ENCODE measurements at places on chromosomes 11 and 22. TPM values are rescaled to one million over a fixed set of nuclear protein-coding genes. Genes with fewer than 3 reads are reported as not detected.

The TANGO2 gene
- 36.8 TPM for total RNA-seq

The DRD2 gene
- total RNA-seq = not detected

The RAB36 gene
- 10.6 TPM for total RNA-seq

The NTM gene
- total RNA-seq = not detected

The GDPD4 gene
- not detected for total RNA-seq

The ACRV1 gene
- not detected for total RNA-seq

The TSSK2 gene
- total RNA-seq = not detected

The ANKRD13D gene
- total RNA-seq = 31.3 TPM

DNA sequence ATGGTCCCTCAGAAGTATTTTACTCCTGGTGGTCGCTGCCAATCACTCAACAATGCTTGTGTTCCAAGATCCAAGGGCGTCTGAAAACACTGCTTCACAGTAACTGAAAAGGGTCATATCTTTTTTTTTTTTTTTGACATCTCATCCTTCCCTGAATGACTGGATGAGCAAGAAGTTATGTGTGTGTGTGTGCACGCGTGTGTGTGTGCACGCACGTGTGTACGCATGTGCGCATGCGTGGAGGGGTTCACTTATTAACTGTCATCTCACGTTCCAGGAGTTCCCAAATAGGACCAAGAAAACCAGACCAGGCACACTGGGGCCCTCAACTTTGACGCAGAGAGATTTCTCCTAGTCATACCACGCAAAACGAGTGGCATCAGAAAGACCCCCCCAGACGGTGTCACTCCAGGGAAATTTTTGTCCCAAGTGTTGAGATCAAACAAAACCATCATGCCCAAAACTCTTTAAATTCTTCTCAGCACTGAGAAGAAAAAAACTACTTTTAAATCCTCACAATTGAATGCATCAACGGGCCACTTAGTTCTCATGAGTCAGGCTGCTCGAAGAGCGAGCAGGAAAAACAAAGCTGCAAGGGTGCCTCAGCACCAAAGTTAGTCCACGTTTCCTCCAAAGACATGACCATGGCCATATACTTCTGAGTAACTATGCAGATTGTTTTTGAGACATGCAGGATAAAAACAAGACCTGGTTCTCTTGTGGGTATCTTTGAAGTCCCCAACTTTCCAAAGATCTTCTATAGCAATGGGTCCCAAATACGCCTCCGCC, 12.9 kb downstream of the MN1 start:
- DNase-seq = no peak

DNA sequence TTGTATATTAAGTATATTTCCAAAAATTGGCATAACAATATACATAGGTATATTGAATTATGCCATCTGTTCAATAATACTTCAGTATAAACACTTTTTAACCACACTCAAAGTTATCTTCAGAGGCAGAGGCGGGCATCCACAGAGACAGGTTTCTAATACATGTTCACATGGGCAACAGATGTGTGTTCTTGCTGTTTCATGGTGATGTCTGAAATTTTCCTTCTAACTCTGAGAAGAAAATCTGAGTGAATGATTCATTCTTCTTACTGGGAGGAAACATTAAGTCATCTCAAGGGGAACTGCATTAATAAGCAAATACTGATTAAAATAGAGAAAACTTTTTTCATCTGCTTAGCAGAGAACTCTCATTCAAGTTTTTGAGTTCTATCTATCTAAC, 1074.5 kb downstream of the LRRC4C start:
- no peak for DNase-seq

- no peak for DNase-seq
Measured at GRCh38 chr11:121012091-121012490, 11.8 kb upstream of the TBCEL start.

GRCh38 chr11:7965386-7965785, at the start of gene NLRP10:
Gene NLRP10 (minus strand): TSS chr11:7965447. CDS start chr11:7963495, 1,952 bp downstream.
- DNase-seq = no peak

DNA sequence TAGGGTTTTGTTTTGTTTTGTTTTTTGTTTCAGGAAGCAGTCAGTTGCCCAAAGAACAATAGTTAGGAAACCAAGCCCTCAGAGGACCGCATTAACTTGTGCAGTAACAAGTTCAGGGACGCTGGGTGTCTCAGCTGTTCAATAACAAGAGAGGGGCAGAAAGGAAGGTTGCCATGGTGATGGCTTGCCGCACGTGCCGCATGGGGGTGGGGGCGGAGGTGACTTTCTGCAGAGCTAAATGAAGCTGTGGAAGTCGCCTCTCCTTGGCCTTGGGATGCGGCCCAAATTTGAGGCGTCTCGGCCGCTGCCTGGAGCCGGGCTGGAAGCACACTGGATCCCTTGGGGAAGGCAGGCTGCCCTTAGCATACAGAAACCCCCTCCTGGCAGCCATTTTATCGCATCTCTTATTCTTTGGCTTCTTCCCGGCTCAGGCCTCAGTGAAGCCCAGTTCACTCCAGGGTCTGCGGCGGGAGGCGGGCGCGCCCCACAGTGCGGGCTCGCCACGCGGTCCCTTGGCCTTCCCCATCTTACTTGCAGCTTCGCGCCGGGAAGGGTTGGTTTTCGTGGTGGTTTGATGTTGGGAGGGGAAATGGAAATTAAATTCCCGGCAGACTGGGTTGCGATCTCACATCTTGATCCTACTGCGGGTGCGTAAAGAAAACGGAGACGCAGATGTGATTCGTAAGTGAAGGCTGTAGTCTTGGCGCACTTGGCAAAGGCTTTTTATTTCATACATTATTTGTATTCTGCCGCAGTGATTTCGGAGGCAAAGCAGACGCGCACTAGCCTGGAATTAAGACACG, 94.3 kb downstream of the SLC17A6 start:
- DNase-seq = no peak

GRCh38 chr22:29717789-29718188, 2.0 kb upstream of the CABP7 start:
- DNase-seq = no peak

GRCh38 chr22:32846780-32847491, 45.4 kb downstream of the TIMP3 start:
- DNase-seq = no peak

DNA sequence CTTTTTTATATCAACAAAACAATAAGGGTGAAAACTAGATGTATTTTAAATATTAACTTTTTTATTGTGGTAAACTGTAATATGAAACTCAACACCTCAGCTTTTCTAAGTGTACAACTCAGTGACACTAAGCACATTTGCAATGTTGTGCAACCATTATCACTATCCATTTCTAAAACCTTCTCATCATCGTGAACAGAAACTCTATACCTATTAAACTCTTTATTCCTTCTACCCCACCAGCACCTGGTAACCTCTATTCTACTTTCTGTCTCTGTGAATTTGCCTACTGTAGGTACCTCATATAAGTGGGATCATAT, 9.4 kb downstream of the HORMAD2 start:
- DNase-seq = no peak

GRCh38 chr11:4054643-4055042, 40.0 kb upstream of the RRM1 start:
- no peak for DNase-seq

DNA sequence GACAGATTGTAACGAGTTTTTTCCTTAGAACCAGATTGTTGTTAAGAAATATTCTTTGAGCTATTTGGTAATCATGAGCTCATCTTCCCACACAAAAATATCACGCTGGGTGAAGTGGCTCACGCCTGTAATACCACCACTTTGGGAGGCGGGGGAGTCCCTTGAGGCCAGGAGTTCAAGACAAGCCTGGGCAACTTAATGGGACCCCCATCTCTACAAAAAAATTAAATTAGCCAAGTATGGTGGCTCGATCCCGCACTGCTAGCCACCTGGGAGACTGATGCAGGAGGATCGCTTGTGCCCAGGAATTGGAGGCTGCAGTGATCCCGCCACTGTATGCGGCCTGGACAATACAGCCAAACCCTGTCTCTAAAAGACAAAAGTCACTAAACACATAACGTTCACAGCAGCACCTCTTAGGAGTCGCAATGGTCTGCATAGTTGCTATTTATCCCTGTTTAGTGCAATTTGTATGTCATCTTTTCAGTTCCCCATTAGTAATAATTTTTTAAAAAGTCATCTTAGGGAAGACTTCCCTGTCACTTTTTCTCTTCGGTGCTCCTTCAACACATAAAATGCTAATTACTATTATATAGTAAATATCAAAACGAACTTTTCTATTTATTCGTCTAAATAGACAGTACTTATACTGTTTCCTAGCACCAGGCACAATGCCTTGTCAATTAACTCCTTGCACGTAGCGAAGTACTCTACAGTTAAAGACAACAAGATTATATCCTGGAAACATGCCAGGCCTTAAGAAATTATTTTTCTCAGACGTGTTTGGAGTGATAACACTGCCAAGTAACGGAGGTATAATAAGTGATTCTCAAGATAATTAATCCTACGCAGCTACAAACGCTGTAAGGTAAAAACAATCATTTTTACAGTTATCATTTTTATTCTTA, 1.1 kb downstream of the ST13 start:
- DNase-seq = peak; percentile 48

DNA sequence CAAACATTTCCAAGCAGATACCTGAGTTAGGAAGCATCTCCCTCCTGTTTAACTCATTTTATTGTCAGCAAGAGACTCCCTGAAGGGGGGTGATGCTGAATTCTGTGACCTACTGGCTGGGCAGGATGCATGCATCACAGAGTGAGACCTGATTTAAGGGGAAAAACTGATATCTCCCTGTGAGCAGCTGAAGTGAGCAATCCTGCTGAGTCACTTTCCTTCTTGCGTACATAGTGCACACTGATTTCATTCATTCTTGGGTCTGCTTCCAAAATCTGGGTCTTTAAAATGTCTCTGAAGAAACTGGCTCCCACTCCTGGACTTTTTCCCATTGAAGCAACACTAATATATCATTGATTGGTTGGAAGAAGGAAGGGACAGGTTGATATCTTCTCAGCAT, 23.3 kb downstream of the P4HA3 start:
- DNase-seq = no peak

- no peak for DNase-seq
Measured at GRCh38 chr11:125499563-125499962, 3.5 kb upstream of the FEZ1 start.

- peak; percentile 91 for DNase-seq
Measured at GRCh38 chr11:59429924-59430516, 3.8 kb upstream of the OR5A2 start.

- DNase-seq = no peak
Measured at GRCh38 chr11:5604896-5605295, 8.5 kb downstream of the TRIM6 start.

GRCh38 chr11:71139516-71140205, 112.7 kb downstream of the SHANK2 start:
- no peak for DNase-seq

- DNase-seq = no peak
Measured at GRCh38 chr11:32538804-32539203, 44.8 kb upstream of the EIF3M start.

- DNase-seq = no peak
Measured at GRCh38 chr22:36211237-36211861, 9.7 kb upstream of the APOL4 start.

DNA sequence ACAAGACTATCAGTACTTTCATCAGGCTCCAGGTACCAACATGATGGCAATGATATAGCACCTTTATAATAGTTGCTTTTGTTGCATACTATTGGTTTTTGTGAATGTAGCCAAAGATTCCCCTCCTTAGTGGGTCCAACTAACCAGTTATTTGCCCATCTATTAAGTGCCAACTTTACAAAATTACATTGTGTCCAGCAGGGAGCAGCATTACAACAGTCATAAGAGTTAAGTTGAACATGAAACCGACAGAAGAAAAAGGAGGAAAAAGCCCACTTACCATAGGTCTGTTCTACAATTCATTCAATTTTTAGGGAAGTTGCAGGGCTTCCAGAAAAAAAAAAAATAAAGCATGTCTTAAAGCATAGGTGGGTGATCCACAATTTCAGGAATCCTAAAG, 21.6 kb downstream of the IMMP1L start:
- DNase-seq = peak; percentile 84

- no peak for DNase-seq
Measured at GRCh38 chr11:12092714-12093113, 17.7 kb upstream of the MICAL2 start.

- no peak for DNase-seq
Measured at GRCh38 chr11:44729063-44729462, 2.3 kb downstream of the TSPAN18 start.

GRCh38 chr11:106070606-106071005, 6.5 kb downstream of the KBTBD3 start:
- DNase-seq = no peak

DNA sequence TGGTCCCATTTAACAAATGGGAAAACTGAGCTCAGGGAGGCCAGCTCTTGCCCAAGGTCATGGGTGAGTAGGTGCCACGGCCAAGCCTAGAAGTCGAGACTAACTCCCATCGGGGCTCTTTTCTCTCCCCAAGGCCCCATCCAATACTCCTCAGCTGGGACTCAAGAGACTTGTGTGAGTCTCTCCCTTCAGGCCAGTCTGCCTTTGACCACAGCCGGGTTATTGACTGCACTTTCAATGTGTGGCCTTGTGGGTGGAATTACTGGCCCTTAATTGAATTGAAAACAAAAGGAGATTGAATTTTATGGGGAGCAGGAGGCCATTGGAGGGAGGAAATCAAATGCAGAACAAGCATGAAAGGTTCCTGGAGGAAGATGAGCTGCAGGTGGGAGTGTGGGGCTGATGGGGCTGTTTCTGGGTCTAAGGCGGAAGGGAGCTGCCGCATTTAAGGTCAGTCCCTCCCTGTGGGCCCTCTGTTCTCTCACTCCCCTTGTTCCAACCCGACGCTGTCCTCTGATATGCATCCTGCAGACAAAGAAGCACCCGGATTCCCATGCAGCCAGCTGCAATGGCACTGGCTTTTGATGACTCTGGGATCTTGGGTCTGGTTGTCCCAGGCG, 552.8 kb downstream of the MIAT start:
- no peak for DNase-seq

- DNase-seq = no peak
Measured at GRCh38 chr11:120178561-120179056, 32.2 kb upstream of the OAF start.

DNA sequence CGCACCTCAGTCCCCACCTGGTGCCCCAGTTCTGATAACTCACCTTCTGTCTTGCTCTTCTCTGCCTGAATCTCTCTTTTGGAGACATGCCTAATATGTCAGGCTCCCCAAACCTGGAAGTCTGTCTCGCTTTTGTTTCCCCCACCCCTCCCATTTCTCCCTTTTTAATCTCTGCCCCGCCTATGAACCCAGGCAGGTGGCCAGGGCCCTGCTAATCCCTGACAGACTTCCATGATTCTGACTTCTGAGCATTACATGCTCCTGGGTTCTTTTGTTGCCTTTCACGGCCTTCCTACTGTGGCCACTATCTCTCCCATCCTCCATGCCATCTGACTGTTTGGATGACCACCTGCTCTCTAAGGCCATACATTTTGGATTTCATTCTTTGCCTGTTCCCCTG, 1120.9 kb upstream of the CCDC90B start:
- no peak for DNase-seq

GRCh38 chr22:19400881-19401280, 30.7 kb downstream of the HIRA start:
- no peak for DNase-seq

DNA sequence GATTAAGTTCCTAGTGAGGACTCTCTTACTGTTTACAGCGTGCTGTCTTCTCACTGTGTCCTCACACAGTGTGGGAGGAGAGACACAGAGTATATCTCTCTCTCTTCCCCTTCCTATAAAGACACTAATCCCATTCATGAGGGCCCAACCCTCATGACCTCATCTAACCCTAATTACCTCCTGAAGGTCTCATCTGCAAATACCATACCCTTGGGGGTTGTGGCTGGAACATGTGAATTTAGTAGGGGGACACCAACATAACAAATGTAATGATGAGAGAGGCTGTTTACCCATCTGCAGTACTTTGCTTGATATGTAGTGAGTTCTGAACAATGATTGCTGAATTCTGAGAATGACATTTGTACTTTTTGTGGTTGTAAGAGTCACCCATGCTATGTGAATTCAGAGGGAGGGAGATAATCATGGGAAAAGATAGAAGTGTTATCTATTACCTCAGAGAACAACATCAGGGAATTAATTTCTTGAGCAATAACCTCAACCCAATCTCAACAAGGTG, 4.9 kb upstream of the OR52W1 start:
- no peak for DNase-seq

All from Karpas-422 (cell line).